Stimulated activated CD4-positive, alpha-beta T cell treated with anti-CD3 and anti-CD28 coated beads, Interleukin-15, amount 100 ng/mL, for 48 hours (primary cell): ENCODE measurements at places on chromosomes 3 and 15.

- no peak for DNase-seq
Measured at GRCh38 chr3:101944308-101944707, 95.0 kb downstream of the NFKBIZ start.

- DNase-seq, result no peak
Measured at GRCh38 chr3:23654571-23654970, 151.2 kb upstream of the UBE2E1 start.

- DNase-seq, result no peak
Measured at GRCh38 chr15:57288926-57289580, 87.3 kb upstream of the CGNL1 start.

DNA sequence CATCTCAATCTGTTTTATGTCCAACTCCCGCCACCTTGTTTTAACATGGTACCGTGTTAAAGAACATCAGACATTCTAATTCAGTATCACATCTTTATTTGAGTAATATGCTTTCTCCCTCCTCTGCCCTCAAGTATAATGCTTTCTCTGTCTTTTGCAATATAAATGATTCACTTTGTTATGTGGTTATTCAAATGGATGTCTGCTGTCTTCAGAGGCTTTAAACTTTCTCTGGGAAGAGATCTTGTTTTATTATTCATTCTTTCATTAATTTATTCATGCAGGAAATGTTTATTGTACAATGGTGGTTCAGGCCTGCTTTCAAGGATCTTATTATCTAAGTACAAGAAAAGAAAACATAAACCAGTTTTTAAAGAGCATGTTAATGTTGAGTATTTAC, 57.1 kb downstream of the RAP2B start:
- no peak for DNase-seq

DNA sequence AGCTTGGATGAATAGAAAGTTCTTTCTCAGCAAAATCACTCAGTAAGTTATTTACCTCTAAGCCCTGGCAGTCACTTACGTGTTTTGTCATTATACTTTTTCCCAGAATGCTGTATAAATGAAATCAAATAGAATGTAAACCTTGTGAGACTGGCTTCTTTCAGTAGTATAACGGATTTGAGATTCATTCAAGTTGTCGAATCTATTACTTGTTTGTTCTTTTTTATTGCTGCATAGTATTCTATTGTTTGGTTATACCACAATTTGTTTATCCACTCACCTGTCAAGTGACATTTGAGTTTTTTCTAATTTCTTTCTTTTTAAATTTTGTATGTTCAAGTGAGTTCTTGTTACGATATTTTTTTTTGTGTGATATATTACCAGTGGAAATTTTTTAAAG, 381.6 kb downstream of the EDEM1 start:
- DNase-seq, result no peak

DNA sequence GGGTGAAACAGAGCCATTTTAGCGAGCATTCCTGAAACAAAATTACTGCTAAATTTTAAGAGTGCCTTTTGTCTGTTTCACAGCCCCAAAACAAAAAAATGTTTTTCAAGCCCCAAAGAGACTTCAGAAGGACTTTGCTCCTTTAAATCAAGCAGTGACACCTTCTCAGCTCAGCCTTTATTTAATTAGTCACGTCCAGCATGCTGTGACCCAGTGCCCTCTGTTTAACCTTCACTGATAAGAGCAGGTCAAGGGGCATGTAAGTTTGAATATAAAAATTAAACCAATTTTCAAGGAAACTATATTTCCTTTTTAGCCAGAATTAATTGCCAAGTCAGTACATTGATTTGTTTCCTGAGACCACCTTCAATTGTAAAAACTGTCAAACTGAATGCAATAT, 40.6 kb downstream of the ISL2 start:
- no peak for DNase-seq

GRCh38 chr3:102810937-102811336, 376.1 kb downstream of the ZPLD1 start:
- no peak for DNase-seq

- DNase-seq, result no peak
Measured at GRCh38 chr15:74134387-74135027, 4.1 kb downstream of the ISLR2 start.

DNA sequence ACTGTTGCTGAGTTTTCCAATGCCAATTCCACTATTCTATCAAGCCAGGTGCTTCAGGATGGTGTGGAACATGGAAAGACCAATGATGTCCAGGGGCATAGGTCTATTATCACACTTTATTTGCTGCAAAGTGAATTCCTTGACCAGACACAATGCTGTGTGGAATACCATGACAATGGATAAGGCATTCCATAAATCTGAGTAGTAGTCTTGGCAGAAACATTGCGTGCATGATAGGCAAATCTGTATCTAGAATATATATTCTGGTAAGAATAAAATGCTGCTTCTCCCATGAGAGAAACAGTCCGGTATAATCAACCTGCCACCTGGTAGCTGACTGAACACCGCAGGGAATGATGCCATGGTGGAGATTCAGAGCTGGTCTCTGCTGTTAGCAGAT, 70.0 kb upstream of the ALDH1A3 start:
- no peak for DNase-seq

- no peak for DNase-seq
Measured at GRCh38 chr3:184405075-184406030, 25.5 kb downstream of the CHRD start.

DNA sequence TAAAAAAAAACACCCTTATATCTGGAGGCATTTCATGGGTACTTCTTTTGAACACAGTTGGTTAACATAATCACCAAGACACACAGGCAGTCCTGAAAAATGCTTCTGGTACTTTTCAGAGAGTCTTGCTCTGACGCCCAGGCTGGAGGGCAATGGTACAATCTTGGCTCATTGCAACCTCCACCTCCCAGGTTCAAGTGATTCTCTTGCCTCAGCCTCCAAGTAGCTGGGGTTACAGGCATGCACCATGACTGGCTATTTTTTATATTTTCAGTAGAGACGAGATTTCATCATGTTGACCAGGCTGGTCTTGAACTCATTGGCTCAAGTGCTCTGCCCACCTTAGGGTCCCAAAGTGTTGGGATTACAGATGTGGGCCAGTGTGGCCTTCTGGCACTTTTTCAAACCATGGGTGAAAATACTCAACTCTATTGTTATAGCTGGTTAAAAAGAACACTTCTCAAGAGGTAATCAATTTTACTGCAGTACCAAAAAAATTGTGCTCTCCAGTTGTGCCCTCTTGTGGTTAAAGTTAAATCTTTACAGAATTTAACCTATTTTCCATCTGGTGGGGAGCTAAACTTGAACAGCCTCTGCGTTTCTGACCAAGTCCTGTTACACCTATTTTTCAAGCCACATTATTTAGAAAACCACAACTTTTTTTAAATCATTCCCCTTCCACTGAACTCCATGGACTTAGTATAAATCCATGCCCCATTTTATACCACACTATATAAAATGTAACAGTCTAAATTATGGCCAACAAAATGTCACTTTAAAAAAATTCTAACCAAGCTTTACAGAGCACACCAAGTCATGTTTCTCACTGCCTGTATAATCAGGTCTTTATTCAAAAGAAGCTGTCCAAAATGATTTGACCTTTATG, 1.2 kb upstream of the SNAPC5 start:
- DNase-seq, result no peak

- DNase-seq, result no peak
Measured at GRCh38 chr15:31338879-31339557, 12.4 kb downstream of the KLF13 start.

GRCh38 chr3:178203165-178203564, 333.1 kb upstream of the KCNMB2 start:
- no peak for DNase-seq

- DNase-seq, result no peak
Measured at GRCh38 chr3:69212411-69213160, 90.2 kb upstream of the LMOD3 start.

- no peak for DNase-seq
Measured at GRCh38 chr15:39095218-39095879, 485.5 kb upstream of the THBS1 start.

- DNase-seq, result peak; percentile 9
Measured at GRCh38 chr15:60255390-60255789, 142.4 kb downstream of the ANXA2 start.

DNA sequence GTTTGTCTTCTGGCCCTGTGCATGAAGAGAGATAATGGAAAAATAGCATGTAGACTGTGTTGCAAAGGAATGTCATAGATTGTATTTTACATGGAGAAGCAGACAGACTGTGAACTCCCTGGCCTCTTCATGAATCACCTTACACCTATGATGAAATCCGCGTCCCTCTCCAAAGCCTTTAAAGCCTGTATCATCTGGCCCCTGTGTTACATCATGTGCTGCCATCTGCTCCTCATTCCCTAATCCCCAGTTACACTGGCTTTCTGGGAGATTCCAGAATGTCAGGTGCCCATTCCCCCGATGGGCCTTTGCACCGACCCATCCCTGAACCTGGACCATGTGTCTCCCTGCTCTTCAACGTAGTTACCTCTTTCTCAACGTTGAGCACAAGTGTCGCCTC, 190.8 kb downstream of the ADAMTSL3 start:
- no peak for DNase-seq

DNA sequence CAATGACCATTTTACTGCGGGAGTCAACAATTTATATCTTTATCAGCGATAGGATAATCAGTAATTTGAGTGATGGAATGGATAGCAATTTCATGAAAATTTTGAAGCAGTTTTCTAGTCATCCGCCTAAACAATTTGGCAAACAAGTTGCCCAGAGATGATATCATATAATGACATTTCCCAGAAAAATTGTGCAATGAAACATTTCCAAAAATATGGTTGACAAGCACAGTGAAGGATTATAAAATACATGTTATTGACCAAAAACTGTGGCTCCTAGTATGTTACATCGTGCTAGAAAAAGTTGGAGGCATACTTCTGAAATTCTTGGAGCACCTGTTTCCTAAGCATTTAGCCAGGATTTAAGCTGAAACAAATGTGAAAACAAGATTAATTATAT, 145.1 kb downstream of the GHSR start:
- DNase-seq, result no peak
